Fibroblast of upper back skin (primary cell): ENCODE measurements at places on chromosomes 11 and 22.
A peak's percentile ranks its signal among the peaks of the same experiment; 100 is the strongest.

GRCh38 chr11:22786475-22786874 lies 43.1 kb downstream of the SVIP start:
- no peak for DNase-seq

- no peak for DNase-seq
Measured at GRCh38 chr11:34458525-34458924, 19.8 kb downstream of the CAT start.

DNA sequence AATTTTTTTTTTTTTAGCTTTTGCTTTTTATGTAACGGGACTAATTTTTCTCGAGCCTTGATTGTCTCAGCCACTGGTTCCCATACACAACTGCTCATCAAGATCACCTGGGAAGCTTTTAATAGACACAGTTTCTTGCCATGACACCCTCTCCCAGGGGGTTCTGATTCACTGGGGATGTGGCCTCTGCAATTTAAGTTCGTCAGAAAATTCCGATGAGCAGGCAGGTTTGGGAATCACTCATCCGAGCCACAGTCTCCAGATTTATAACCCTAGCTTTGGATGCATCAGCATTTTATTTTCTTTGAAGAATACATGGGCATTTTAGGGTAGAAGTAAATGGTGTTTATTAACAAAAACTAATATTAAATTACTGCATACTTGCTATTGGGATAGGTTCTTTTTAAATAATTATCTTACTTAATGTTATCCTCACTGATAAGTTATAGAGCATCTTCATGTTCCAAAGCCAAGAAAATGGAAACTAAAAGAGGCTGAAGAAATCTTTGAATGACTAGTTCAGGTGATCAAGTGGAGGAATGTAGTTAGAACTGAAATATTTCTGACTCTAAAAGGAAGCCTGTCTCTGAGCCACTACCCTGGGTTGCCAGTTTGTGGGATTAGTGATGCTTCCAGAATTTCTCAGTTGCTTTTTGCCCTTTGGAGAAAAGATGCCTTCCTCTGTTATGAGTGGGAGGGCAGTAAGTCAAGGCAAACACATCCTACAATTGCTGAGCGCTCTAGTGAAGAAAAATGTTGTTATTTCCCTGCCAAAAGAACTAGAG lies 319.0 kb downstream of the DDX10 start:
- DNase-seq: peak; percentile 64

- peak; percentile 45 for DNase-seq
Measured at GRCh38 chr22:49767355-49768062, 60.2 kb downstream of the BRD1 start.

DNA sequence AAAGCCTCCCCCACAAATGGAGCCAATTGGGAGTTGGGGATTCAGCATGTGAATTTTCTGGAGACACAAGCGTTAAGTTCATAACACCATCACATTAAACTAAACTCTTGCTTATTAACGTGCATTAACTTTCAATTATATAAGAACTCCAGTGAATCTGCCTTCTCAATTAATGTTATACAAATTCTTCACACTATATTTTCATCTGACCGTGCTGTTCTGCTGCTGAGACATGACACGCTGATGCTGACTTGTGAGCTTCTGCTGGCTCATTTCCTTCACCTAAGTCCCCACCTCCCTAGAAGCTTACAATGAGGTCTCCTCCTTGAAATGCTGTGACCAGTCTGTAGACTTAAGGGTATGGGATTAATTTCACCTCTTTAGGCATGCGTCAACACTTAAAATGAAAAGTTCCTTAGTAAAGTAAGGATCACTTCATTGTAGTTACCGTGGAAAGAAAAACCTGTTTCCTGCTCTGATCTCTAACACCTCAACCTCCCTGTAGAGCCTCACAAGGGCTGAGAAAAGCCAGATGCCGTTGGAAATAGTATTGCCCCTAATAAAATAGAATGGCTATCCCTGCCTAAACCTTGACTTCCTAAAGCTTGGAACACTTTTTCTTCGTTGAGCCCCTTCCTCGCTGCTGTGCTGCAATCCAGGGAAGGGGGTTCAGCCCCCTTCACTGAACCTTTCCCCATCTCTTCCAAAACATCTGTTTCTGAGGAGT lies 2.2 kb downstream of the HBG2 start:
- DNase-seq: no peak

DNA sequence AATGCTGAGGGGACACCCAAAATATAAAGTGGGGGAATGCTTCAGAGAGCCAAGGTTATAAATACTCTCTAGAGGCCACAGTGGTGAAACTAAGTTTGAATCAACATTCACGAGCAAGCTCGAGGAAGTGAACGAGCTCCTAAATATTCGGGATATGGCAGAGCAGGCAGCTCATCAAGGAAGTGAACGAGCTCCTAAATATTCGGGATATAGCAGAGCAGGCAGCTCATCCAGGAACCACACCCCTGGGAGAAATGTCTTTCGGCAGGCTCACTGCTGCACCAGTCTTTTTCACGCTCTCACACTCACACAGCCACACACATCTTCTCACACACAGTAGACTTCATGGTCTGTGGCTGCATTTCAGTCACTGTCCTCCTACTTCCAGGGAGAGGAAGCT lies 787.5 kb downstream of the OPCML start:
- peak; percentile 84 for DNase-seq

GRCh38 chr22:46224044-46224897 lies 25.8 kb downstream of the CDPF1 start:
- no peak for DNase-seq

DNA sequence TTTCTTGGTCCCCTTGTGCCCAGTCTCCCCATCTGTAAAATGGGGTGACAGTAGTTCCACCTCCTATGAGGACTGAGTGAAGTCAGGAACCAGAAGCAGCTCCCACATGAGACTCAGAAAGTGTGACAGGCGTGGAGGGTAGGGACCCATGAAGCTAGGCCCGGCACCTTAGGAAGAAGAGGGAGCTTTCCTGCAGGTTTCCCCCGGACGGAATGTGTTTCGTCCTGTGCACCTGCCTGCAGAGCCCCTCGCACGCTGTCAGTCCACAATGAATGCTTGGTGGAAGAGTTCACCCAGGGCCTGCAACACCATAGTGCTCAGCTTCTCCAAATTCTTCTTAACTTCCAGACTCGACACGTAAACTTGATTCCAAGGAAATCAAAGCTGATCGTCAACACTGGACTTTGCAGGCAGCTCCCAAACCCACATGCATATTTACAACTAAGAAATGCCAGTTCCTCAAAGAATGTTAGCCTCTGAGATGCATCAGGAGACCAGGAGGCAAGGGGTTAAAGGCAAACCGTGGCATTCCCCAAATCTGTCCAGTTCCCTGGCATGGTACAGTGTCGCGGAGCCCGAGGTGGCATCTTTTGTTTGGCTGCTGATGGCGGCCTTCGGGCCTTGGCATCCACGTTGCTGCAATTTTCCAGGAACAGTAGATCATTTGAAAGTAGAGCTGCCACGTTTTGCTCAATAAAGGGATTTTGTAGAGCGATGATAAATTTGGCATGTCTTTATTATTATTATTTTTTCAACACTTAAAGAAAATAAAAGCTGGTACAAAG lies 15.4 kb downstream of the LRP5 start:
- DNase-seq: no peak

GRCh38 chr11:61004180-61004611 lies 32.7 kb downstream of the CD6 start:
- DNase-seq: peak; percentile 89

GRCh38 chr22:24112188-24112587 lies 69.1 kb upstream of the SUSD2 start:
- DNase-seq: peak; percentile 20

DNA sequence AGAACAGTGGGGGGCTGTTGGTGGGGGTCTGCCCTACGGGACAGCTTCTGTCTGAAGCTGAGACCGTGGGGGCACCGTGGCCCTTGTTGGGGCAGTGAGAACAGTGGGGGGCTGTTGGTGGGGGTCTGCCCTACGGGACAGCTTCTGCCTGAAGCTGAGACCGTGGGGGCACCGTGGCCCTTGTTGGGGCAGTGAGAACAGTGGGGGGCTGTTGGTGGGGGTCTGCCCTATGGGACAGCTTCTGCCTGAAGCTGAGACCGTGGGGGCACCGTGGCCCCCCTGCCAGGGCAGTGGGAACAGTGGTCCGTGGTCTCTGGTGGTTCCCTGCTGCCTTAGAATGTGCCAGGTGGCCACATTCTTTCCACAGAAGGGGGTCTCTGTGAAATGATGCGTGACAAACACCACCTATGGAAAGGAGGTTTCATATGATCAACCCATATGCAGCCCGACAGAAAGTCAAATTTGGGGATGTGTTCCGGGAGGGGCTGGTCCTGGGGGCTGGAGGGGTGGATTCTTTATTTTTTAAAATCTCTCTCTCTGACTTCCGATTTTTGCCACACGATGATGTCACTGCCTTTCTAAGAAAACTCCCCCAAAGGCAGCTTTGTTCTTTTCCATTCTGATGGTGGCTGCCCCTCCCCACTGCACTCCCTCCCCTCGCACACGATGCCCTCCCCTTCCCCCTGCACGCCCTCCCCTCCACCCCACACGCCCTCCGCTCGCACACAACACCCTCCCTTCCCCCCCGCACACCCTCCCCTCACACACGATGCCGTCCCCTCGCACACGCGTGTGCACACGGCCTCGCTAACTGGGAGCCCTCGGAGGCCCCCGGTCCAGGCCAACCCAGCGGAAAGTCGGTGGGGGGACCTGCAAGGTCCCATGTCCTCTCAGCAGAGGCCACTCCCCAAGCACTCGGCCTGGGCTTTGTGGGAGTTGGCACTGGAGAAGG lies 1186.5 kb downstream of the BRD1 start:
- no peak for DNase-seq

- DNase-seq: no peak
Measured at GRCh38 chr11:78063440-78064181, at the start of gene THRSP. Gene THRSP (plus strand): TSS chr11:78063861. CDS start chr11:78063882, 21 bp downstream.

DNA sequence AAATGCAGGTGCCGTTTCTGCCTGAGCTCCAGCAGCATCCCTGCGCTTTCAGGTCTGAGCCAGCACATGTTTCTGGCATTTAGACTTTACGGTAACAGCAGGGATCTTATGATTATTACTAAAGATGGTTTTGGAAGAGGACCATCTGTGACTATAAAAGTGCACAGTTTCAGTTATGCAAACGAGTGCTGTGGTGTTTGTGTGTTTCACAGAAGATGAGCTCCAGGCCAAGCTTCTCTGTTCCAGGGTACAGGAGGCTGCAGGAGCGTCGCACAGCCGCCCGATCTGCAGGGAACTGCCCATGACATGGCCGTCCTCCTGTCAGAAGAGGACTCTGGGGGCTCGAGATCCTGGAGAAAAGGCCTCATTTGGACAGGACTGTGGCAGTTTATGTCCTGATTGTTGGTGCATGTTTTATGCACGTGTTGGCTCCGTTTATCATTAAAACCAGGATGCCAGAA lies 297.3 kb downstream of the TBC1D22A start:
- peak; percentile 41 for DNase-seq

GRCh38 chr11:132200353-132200936 lies 830.0 kb downstream of the NTM start:
- no peak for DNase-seq

GRCh38 chr22:37676736-37677492 lies 1.5 kb downstream of the LGALS1 start:
- DNase-seq: peak; percentile 99

- DNase-seq: peak; percentile 53
Measured at GRCh38 chr11:67345920-67346819, 7.2 kb downstream of the POLD4 start.

- DNase-seq: no peak
Measured at GRCh38 chr11:116804001-116804400, 12.3 kb upstream of the APOA5 start.

DNA sequence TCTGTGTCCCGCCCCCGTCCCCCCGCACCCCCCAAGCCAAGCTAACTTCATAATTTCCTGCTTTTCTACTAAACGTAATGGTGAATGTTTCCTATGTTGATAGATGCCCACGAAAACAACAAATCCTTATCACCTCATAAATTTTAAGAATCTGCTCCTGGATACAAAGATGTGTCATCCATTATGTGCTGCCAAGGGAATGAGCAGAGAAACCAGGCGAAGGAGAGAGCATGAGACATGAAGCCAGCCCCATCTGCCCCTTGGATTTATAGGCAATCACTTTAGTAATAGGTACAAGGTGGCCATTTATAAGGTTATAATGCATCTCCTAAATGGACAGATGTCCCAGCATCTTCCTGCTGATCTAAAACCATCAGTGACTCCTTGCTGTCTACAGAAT lies 30.3 kb downstream of the LAYN start:
- DNase-seq: no peak

- DNase-seq: no peak
Measured at GRCh38 chr11:97460091-97460490, 1070.3 kb downstream of the JRKL start.

DNA sequence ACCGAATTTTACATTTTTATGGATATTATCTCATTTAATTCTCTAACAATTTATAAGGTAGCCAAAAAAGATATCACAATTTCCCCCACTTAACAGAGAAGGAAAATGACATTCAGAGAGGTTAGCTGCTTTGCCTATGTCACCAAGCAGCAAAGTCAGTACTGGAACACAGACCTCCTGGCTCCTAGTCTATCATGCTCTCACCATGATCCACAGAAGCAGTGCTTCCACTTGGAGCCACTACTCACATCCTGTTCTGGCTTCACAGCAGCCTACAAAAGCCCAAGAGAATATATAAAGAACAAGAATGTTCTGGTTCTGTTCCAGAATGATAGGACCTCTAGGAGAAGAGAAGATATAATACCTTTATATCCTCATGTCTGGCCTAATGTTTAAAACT lies 59.5 kb upstream of the SCUBE2 start:
- DNase-seq: peak; percentile 12

DNA sequence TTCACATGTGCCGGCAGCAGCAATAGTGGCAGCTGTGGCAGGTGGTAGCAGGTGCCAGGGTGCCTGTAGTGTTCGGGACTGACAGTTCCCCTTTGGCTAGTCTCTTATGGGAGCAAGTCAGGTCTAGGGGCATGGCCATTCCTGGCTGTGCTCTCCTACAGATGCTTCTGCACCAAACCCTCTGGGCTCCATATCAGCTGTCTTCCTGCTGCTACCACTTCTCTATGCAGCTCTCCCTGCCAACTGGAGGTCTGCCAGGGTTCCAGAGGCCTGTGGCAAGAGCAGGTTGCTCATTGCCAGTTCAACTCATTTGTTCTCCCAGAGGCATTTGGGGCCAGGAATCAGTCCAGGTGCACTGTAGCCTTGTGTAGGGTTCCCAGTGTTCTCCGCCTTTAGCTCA lies 473.7 kb downstream of the JRKL start:
- no peak for DNase-seq

- DNase-seq: peak; percentile 41
Measured at GRCh38 chr11:86183694-86184093, 60.9 kb upstream of the EED start.

- no peak for DNase-seq
Measured at GRCh38 chr11:78295347-78295746, 106.6 kb downstream of the USP35 start.

- DNase-seq: no peak
Measured at GRCh38 chr11:17898071-17898470, 114.8 kb downstream of the SERGEF start.
